ENCODE measurements at places on chromosomes 7 and 10. TPM values are rescaled to one million over a fixed set of nuclear protein-coding genes. Genes with fewer than 3 reads are reported as not detected.
A peak's percentile ranks its signal among the peaks of the same experiment; 100 is the strongest.

GRCh38 chr10:20644421-20644820, 252.7 kb downstream of the NEBL start:
- DNase-seq = no peak

The PRTFDC1 gene
- polyA plus RNA-seq = 37.0 TPM

GRCh38 chr10:119933179-119933578, 40.6 kb downstream of the SEC23IP start:
- peak; percentile 14 for DNase-seq

The SFTPA1 gene
- polyA plus RNA-seq = 0.34 TPM

DNA sequence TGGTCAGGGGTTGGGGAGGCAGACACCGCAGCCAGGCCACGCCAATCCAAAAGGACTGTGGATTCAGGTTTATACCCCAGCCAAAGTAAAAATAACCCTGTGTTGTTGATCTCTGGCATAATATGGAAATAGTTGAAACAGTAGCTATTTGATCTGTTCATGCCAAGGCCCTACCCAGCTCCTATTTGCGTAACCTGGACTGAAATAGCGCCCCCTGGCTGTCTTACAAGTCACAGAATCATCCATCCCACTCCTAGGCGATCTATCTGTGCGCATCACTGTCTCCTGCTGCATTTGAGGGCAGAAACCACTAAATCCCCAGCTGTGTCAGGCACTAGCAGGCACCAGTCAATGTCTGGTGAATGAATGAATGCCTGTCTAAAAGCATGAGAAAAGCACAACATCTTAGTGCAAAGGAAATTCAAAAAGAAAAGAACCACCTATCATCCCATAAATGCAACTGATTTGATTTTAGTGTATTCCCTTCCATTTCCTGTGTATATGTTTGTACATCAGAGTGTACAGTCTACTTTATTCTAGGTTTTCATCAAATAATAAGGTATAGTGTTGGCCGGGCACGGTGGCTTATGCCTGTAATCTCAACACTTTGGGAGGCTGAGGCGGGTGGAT, 160.0 kb downstream of the SLIT1 start:
- no peak for DNase-seq

Measured in left renal pelvis (tissue), 4 donors.